CD4-positive, CD25-positive, alpha-beta regulatory T cell (primary cell): ENCODE measurements at places on chromosomes 12 and 14. TPM values are rescaled to one million over a fixed set of nuclear protein-coding genes. Genes with fewer than 3 reads are reported as not detected.

Gene SYCP3
- polyA plus RNA-seq: not detected

Gene IRAK3
- 1.4 TPM for polyA plus RNA-seq

Gene KRT78
- not detected for polyA plus RNA-seq

Gene TMED8
- 4.8 TPM for polyA plus RNA-seq

Gene IL31
- not detected for polyA plus RNA-seq

Gene SYNDIG1L
- polyA plus RNA-seq: not detected
